ENCODE measurements at places on chromosomes 5 and 9.

DNA sequence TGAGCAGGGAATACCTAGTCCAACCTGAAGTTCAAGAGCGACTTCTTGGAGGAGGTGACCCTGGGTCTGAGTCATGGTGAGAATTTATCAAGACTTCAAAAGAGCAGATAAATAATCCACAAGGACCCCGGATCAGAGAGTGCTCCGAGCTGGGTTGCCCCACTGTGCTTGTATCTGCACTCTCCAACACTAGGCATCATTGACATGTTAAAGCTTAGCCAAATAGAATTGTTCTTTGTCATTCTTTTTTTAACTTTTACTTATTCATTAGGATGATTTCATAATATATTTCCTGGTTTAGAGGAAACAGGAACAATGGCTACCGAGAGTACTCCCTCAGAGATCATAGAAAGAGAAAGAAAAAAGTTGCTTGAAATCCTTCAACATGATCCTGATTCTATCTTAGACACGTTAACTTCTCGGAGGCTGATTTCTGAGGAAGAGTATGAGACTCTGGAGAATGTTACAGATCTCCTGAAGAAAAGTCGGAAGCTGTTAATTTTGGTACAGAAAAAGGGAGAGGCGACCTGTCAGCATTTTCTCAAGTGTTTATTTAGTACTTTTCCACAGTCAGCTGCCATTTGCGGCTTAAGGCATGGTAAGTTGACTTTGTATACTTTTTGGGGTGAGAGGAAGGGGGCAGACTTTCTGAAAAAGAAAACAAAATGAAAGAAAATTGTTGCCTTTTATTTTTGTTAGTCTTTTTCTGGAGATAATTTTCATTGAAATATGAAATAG lies at the start of gene CARD6:
Gene CARD6, plus strand, starts transcription at position 300 of the 738 bp plus-strand sequence. Its CDS starts 16 bp downstream, at position 316.
- no peak for DNase-seq

- no peak for DNase-seq
Observed at GRCh38 chr9:13750639-13751038, 471.1 kb upstream of the MPDZ start.

DNA sequence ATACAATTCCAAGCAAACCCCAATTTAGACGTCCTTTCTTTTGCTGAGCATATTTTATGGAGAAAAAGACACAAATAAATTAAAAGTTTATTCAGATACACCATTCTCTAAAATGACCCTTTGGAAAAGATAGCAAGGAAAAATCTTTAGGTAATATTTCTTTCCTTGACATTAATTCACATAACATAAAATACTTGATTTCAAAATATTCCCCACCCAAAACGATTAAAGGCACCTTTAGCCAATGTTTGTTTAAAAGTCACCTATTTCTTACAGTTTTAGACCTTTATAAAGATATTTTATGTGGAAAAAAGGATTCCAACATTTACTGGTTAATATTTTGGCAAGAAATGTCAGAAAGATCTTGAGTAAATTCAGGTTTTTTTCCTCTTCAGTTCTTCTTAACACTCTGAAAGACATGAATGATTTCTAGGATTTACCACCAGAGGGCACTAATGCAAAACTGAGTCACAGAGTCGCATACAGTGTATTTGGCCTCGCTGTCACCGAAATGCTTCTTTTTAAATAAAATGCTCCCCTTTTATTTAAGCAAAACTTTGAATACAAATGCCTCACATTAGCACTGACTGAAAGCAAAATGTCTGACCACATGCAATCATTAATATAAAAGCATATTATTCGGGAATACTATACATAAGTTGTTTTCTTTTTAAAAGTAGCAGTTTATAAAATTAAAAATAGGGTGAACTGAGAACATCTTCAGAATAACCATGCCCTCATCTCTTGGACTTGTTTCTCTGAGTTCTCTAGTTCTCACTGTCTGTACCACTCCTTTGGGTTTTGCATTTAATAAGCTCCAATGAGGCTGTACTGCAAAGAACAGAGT lies 122.5 kb downstream of the SLC1A3 start:
- DNase-seq, result peak; percentile 42

DNA sequence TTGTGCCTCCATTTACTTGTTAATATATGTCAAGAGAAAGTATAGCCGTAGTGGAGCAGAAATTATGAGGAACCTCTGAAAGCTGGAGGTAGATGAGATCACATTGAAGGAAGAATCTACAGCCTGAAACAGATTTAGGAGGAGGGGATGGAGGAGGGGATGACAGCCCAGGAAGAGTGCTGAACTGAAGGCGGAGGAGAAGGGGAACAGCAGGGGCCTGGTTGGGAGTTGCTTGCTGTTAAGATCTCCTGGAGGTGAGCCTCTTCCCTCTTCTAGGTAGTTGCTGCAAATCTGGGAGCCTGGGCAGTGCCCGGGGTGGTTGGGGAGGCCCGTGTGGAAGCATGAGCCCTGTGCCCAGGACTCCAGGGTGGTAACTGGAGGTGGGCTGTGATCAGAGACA lies 111.8 kb upstream of the SEMA6A start:
- no peak for DNase-seq

GRCh38 chr5:91103353-91104061 lies 279.6 kb downstream of the ARRDC3 start:
- DNase-seq, result no peak

- peak; percentile 94 for DNase-seq
Observed at GRCh38 chr9:94937214-94937903, 210.9 kb downstream of the AOPEP start.

DNA sequence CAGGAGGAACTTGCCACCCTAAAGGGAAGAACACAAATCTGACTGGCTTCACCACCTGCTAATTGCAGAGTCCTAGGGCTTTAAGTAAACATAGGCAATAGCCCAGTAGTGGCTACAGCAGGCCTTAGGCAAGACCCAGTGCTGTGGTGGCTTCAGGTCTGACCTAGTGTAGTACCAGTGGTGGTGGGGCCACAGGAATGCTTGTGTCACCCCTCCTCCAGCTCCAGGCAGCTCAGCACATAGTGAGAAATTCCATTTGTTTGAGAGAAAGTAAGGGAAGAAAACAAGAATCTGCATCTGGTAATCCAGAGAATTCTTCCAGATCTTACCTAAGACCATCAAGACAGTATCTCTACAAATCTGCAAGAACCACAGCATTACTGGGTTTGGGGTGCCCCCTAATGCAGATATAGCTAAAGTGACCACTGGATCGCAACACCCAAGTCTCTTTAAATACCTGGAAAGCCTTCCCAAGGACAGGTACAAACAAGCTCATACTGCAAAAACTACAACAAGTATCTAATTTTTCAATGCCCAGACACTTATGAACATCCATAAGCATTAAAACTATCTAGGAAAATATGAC lies 102.6 kb upstream of the TRPM3 start:
- DNase-seq, result no peak

DNA sequence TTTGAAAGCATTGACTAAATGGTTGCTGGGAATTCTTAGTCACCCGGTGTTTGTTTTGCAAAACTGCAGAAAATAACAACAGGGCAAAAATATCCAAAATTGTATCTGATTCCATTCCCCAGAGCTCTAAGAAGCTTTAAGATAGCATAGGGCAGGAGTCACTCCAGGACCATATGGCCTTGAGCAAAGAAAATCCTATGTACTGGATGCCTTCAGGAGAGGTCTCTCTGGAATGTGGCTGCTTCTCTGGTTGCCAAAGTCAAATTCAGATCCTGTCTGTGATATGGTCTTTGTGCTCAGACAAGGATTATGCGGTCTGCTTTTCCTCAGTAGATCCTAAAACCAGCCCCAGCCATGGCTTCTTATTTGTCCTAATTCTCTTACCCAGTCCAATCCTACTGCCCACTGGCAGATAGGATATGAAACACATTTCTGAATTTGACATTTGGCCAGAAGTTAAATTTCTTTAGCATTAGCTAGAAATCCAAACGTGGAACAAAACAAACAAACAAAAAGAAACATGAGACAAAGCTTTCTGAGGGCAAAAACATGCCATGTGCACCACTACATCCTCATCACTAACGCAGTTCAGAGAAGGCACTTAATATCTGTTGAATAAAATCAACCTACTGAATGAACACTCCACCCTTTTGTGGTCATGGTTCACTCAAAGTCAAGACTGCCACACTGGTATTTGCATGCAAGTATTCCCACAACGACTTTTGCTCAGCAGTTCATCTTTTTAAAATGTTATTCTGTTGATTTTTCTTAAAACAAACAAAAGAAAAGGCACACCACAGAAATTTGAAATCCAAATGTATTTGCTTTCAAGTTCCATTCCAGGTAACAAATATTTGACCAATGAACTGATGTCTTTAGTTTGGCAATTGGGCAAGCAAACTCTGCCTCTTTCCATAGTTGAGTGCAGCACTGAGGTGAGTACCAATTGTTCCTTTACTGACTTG lies 165.7 kb downstream of the TRPM6 start:
- DNase-seq, result no peak

GRCh38 chr5:4628645-4629385 lies 511.3 kb upstream of the ADAMTS16 start:
- no peak for DNase-seq

GRCh38 chr9:92265154-92265553 lies 28.3 kb downstream of the IARS1 start:
- DNase-seq, result no peak

- DNase-seq, result peak; percentile 30
Observed at GRCh38 chr5:102554082-102554481, 55.3 kb upstream of the SLCO6A1 start.

DNA sequence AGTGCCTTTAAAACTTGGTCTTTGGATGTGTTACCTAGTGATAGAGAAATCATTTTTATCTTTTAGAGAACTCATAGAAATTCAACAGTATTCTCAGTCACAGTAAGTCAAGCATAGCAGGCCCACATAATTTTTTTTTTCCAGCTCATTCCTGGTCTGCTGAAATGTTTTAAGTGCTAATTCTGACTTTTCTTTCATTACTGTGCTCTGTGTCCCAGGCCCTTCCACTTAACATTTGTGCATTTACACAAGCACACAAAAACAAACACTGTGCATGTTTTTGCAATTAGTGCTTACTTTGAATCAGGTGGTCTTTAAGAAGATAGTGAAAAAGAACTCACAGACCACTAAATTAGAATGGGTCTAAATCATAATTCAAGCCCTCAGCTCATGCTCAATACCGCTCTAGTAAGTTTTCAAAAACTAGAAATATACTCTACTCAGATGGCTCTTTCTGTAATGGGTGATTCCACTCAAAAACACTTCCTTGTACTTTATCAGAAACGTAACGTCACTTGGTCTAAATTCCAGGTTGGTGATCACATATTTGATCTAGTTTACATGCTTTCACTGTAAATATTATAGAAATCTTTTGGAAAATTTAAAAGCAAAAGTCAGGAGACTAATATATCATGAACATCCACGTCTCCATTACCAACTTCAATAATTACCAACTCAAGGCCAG lies 107.8 kb downstream of the PCSK5 start:
- no peak for DNase-seq

DNA sequence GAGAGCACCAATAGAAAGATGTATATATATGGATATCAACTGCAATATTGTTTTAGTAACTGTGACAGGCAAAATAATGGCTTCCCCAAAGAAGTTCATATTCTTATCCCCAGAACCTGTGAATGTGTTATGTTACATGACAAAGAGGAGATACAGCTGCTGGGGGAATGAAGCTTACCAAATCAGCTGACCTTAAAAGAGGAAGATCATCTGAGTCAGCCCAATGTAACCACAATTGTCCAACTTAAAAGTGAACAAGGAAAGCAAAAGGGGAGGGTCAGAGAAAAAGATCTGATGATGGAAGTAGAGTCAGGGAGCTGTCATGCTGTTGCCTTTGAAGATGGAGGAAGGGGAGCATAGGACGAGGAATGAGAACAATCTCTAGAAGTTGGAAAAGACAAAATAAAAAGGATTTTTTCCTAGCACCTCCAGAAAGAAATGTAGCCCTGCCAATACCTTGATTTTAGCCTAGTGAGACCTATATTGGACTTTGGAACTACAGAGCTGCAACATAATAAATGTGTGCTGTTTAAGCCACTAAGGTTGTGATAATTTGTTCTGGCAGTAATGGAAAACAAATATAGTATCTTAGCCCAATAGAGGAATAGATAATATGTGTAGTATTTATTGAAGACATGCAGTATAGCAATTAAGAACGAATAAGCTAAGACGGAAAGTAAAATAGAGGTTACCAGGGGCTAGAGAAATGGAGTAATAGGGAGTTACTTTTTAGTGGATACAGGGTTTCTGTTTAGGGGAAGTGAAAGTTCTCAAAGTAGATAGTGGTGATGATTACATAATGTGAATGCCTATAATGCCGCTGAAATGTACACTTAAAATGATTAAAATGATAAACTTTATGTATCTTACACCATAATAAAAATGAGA lies 115.9 kb downstream of the PIK3R1 start:
- DNase-seq, result peak; percentile 73

GRCh38 chr5:107542428-107542827 lies 128.3 kb downstream of the EFNA5 start:
- peak; percentile 84 for DNase-seq

DNA sequence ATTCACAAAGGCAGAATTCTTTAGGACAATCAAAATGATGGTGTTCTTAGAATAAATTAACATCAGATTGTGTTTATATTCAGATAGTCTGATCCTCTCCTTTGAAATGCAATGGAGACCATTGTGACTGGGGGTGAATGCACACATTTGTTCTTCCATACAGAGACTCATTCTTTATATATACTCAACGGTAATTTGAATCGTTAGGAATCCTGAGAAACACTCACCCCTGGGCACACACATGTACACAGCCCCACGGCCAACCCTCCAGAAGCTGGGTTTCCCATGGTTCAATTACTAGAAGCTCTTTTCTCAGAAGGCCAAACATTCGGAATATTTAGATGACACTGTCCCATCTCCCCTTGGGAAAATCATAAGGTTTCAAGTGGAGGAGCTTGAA lies 57.5 kb upstream of the EPB41L4B start:
- no peak for DNase-seq

DNA sequence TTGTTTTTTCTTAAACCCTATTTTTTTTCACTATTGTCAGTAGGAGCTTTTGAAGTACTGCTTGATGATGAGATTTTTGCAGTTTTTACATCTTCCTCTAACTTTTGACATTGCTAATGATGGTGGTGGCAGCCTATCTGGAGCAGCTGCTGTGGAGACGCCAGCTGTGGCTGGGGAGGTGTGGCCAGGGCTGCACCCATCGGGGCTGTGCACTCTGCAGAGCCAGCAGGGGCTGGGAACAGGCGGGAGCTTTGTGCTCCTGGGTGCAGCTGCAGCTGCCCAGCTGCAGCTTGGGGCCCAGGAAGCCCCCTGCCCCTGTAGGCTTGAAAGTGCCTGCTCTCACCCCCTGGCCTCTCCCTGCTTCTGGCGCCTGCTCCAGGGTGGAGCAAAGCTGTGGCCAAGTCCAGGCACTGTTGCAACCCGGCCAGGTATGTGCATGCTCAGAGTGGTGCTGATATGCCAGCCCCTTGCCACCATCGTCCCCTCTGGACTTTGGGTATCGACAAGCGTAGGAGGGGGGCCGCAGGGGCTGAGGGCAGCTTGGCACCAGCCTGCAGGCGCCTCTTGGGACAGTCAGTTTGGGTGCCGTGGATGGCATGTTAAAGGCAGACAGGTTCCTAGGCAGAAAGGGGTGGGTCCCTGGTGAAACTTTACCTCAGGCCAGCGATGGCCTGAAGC lies 39.2 kb downstream of the FER start:
- DNase-seq, result no peak
